ENCODE measurements at places on chromosomes 12 and 14.

DNA sequence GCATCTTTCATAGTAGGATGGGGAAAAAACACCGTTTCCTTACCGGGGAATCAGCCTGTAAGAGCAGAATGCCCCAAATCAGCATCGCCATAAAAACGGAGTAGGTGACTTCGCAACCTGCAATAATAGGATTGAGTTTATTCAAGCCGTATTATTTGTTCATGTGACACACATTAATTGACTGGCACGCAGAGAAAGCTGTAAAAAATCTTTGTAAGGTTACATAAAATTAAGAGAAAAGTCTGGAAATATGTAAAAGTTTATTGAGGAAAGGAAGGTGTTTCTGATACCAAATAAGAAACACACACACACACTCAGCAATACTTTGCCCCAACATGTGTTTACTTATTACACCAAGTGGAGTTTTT lies 628 bp upstream of the CAPRIN2 start:
- DNase-seq, result no peak

GRCh38 chr12:57881475-57881874 lies 34.9 kb upstream of the CTDSP2 start:
- no peak for DNase-seq

- no peak for DNase-seq
Measured at GRCh38 chr14:33560718-33561431, 390.0 kb downstream of the EGLN3 start.

DNA sequence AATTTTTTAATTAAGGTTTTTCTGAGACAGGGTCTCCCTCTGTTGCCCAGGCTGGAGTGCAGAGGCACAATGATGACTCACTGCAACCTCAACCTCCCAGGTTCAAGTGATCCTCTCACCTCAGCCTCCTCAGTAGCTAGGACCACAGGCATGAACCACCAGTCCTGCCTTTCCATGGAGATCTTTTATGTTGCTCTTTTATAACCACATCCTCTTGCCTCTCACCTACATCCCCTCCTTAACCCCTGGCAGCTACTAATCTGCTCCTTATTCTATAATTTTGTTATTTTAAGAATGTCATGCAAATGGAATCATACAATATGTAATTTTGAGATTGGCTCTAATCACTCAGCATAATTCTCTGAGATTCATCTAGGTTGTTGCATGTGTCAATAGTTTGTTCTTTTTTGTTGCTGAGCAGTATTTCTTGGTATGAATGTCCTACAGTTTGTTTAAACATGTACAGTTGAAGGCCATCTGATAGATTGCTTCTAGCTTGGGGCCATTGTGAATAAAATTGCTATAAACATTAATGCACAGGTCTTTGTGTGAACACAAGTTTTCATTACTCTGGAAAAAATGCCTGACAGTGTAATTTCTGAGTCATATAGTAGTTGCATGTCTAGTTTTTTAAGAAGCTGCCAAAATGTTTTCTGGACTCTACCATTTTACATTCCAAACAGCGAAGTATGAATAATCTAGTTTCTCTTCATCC lies 249.2 kb upstream of the AMIGO2 start:
- no peak for DNase-seq

GRCh38 chr14:52399104-52399503 lies 85.0 kb downstream of the PTGER2 start:
- DNase-seq, result no peak

- DNase-seq, result no peak
Measured at GRCh38 chr14:102528431-102529170, 19.0 kb upstream of the ANKRD9 start.

GRCh38 chr14:83425706-83426105 lies 1892.1 kb upstream of the SEL1L start:
- no peak for DNase-seq

- DNase-seq, result peak; percentile 63
Measured at GRCh38 chr12:109927622-109928021, 27.5 kb downstream of the TCHP start.

DNA sequence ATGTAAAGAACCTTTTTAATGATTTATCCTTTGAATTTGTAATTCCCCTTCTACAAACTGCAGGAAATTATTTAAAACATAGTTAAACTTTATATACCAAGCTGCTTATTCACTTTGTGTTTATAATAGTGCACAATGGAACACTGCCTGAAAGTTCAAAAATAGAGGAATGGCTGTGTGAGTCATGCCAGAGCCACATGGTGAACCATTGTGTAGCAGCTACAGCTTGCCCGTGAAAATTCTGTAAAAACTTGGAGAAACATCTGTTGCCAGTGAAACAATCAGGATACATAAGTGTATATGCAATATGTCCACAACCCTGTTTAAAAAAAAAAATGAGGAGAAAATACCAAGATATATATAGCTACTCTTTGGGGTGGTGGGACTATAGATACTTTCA lies 59.5 kb downstream of the VEZT start:
- DNase-seq, result peak; percentile 39

- DNase-seq, result peak; percentile 15
Measured at GRCh38 chr12:53803703-53804102, 51.9 kb upstream of the CISTR start.

DNA sequence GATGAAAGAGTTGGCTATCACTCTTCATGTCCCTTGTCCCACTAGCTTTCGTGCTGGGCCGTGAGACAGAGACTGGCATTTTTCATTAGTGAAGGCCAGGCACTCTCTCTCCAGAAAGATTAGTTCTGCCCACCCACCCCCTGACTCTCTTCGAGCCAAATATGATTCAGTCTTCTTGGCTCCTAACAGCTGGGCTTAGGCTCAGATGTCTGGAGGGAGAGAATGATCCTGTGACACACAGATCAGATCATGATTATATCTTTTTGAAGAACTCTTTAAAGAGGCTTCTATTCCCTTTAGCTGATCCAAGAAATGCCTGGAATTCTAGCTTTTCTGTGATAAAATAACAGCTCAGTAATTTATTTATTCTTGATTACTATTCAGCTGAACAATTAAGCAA lies 5.2 kb upstream of the GNG2 start:
- DNase-seq, result no peak

DNA sequence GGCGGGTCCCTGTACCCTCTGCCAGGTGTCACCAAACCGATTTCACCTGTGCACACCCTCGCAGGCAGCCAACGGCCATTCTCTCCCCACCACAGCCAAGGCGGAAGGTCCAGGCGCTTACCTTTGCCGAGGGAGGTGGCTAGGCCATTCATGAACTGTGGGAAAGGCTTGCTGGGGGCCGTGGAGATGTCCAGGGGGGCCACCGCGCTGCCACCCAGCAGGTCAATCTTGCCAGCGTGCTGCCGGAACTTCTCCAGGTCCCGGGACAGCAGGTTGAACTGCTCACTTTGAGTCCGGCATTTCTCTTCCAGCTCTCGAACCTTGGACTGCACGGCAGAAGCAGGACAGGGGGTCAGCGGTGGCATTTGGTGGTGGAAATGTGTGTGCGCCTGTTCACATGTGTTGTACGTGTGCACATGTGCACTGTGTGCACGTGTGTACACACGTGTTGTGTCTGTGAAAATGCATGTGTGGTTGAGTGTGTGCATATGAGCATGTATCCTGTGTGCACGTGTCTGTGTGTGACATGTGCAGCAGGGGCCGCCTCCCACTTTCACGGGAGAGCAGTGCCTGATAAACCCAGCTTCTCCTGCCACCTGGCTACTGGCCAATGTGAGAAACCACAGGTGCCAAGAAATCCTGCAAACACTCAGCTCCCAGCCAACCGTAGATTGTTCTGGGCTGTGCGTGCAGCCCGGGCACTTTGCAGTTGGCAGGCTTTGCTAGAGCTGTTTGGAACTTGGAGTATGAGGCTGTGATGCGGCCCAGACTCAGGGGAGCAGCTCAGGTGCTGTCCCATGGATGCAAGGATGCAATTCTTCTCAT lies 118.9 kb downstream of the PIWIL1 start:
- DNase-seq, result no peak

DNA sequence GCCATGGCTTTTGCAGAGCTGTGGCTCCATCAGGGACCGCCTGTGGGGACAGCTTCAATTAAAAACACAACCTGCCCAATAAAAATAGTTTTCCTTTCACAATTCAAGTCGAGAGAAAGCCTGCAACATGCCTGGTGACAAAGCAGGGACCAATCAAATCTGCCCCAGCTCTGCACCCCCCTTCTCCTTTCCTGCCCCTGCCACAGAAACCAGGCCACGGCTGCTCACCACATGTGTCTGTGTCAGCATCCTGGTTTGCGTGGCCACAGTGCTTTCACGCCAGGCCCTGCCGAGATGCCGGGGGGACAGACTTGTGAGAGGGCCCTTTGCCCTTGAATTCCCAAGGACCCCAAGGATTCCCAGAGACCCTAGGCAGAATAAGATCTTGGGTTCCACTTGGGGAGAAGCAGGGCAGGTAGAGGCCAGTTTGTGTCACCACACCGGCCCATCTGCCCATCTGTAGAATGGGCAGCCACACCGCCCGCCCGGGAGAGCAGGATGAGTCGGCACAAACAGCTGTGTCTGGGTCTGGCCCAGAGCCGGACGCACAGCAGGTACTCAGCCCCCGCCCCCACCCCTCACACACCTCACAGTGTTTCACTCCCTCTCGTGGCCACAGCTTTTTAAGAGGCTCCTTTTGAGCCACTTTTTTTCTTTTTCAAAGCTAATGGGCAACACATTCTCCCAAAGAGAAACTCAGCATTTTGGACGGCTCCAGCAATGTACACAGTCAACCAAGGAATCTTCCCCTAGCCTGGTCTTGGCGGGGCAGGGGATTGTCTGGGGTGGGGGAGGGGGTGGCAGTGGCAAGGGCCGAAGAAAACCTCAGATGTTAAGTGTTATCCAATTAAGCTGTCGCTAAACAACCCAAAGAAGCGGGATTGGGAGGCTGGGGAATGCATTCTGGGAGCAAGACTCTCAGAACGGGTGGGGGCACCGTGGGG lies 41.5 kb downstream of the BCL11B start:
- DNase-seq, result no peak

DNA sequence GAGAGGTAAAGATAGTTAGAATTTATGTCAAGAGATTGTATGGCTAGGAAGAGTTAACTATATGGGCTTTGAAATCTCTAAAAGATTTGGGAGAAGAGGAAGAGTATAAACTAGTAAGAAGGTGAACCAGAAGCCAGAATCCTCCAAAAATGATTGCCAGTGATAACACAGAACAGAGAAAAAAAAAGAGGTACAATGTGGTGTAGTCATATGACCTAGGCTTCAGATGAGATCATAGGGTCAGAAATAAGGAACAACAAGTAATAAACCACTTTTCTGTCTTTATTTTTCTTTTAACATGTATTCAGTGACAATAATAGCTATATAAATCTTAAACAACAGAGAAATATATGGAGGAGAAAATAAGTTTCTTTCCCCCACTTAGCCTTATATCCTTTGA lies 2.0 kb upstream of the NECAP1 start:
- no peak for DNase-seq

DNA sequence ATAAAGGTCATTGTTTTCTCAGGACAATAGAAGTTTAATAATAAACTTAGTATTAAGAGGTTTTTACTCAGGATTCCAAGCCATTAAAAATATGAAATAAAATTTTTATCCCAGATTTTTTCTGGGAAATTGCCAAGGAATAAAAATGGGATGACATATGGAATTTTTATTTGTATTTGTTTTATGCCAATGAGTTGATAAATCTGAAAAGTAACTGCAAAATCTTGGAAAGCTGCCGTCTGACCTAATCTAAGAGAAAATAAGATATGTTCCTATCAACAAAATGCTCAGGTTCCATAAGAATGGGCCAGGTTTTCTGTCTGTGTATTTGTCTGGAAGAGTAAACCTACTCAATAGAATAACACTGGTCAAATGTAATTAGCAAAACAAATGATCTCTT lies 22.2 kb upstream of the KERA start:
- DNase-seq, result no peak

- DNase-seq, result no peak
Measured at GRCh38 chr12:98123021-98123461, 392.3 kb upstream of the TMPO start.

DNA sequence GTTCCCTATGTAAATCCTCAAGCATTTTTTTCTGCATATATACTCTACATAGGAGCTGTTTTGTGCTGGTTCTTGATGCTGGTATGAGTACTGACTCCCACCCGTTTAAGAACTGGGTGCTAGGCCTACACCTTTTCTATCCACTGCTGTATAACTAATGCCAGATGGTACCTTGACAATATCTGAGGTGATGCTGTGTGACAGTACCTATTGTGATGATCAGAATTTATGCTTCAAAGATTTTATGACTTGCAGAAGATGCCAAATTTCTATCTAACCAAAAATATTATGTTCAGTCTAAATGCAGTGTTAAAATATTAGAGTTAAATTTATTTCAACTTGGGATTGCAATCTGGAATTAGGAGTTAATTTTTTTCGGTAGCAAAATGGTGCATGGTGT lies 272.3 kb upstream of the NOVA1 start:
- DNase-seq, result no peak

GRCh38 chr12:49359671-49360070 lies 7.6 kb upstream of the SPATS2 start:
- DNase-seq, result no peak

DNA sequence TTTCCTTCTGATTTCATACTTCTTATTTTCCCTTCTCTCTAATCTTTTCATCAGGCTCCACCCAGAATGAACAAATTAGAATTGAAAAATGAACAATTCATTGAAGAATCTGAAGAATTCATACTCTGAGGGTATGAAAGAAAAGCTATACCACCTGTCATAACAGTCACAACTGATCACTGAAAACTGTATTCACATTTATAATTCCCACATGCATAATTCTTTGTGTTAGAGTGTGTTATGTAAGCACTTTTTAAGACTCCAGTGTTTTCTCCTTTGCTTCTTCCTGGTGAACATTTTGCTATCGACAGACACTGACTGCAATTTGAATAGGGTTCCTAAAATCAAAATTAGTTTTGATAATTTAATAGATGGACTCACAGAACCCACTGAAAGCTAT lies 271.2 kb downstream of the SLC16A7 start:
- DNase-seq, result no peak

- no peak for DNase-seq
Measured at GRCh38 chr14:69992564-69992963, 113.3 kb downstream of the SMOC1 start.

GRCh38 chr14:52692248-52692962 lies 3.0 kb downstream of the ERO1A start:
- DNase-seq, result no peak

GRCh38 chr12:119479121-119479561 lies 114.4 kb upstream of the TMEM233 start:
- peak; percentile 46 for DNase-seq

GRCh38 chr12:100672075-100672592 lies 98.7 kb downstream of the GAS2L3 start:
- DNase-seq, result peak; percentile 59

DNA sequence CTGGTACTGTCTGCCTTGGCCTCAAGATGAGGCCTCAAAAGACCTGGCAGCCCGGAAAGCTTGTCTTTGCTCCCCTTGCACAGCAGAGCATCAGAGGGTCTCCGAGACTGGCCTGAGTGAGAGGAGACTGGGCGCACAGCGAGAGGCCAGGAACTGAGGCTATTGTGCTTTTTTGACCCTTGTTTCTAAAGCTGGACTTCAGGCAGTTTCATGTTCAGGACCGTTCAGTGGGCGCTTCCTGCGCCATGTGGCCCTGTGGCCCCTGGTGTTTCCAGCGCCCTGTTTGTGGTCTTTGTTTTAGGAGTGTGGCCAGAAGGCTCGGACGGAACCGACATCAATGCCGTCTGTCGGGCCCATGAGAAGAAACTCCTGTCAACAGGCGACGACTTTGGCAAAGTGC lies 126.3 kb upstream of the EVL start:
- no peak for DNase-seq

GRCh38 chr14:63276016-63276415 lies 42.7 kb downstream of the GPHB5 start:
- no peak for DNase-seq

GRCh38 chr12:34598851-34599529 lies 576.7 kb downstream of the ALG10 start:
- DNase-seq, result no peak

Data from A673 (cell line).